ENCODE measurements at places on chromosomes 6 and 20. TPM values are rescaled to one million over a fixed set of nuclear protein-coding genes. Genes with fewer than 3 reads are reported as not detected.

DNA sequence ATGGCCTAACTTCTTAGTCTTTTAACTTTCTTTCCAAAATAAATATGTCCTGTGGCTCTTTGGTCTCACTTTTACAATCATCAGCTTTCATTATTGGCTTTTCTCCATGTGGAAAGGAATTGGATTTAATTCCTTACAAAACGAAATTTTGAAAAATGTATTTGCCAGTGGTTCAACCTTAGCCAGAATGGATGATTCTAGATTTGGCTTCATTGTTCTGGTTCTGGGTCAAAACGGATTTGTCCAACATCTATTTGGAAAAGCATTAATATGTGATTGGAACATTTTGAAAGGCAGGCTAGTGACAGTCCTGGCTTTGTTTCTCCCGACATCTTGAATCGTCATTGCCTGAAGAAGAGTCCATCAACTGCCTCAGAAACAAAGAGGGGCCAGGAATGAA lies 59.2 kb downstream of the TENT5A start:
- no peaks in the 10 kb centered on the region for H3K36me3 ChIP-seq
- H3K27ac ChIP-seq, result no peak overlapping the region
- H3K4me1 ChIP-seq, result peaks cover 22% of the 10 kb centered on the region
- no peak for DNase-seq
- no peak overlapping the region for H3K4me3 ChIP-seq
- H3K27me3 ChIP-seq, result no peaks in the 10 kb centered on the region

The TFEB gene
- 8.6 TPM for total RNA-seq

- peaks cover 17% of the 10 kb centered on the region for H3K4me1 ChIP-seq
- peak; percentile 33 for DNase-seq
- H3K36me3 ChIP-seq, result no peaks in the 10 kb centered on the region
- H3K27me3 ChIP-seq, result no peaks in the 10 kb centered on the region
Measured at GRCh38 chr20:63977739-63978276, 1.6 kb downstream of the SAMD10 start.

- H3K4me3 ChIP-seq, result no peak overlapping the region
- no peak for DNase-seq
- peaks cover 27% of the 10 kb centered on the region for H3K27me3 ChIP-seq
- H3K27ac ChIP-seq, result no peak overlapping the region
- no peaks in the 10 kb centered on the region for H3K4me1 ChIP-seq
Measured at GRCh38 chr20:21836346-21836745, 130.9 kb downstream of the PAX1 start.

The SNX5 gene
- 116 TPM for total RNA-seq

DNA sequence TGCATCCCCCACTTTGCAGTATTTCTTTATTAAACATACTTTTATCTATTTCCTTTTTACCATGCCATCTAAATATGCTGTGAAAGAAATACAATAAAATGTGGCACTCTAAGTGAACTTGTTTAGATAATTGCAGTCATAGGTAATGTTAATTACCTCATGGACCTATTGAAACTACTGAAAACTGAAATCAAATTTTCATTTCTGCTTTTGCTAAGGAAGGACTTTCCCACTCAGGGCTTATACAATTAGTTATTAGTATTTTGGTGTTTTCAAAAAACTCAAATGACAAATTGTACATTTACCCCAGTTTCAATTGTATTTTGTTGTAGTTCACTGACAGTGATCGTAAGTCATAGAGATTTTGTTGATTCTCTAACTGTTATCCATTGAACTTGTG lies 88.4 kb downstream of the ID4 start:
- H3K27me3 ChIP-seq, result peaks cover 10% of the 10 kb centered on the region
- H3K4me1 ChIP-seq, result no peaks in the 10 kb centered on the region
- DNase-seq, result no peak
- no peaks in the 10 kb centered on the region for H3K36me3 ChIP-seq

- H3K27me3 ChIP-seq, result no peaks in the 10 kb centered on the region
- peak; percentile 39 for DNase-seq
- peaks cover 21% of the 10 kb centered on the region for H3K4me1 ChIP-seq
- H3K27ac ChIP-seq, result no peak overlapping the region
- H3K36me3 ChIP-seq, result peaks cover 9% of the 10 kb centered on the region
- H3K4me3 ChIP-seq, result no peak overlapping the region
Measured at GRCh38 chr6:32114796-32115195, 5.7 kb upstream of the TNXB start.

The PNLDC1 gene
- 0.20 TPM for total RNA-seq

DNA sequence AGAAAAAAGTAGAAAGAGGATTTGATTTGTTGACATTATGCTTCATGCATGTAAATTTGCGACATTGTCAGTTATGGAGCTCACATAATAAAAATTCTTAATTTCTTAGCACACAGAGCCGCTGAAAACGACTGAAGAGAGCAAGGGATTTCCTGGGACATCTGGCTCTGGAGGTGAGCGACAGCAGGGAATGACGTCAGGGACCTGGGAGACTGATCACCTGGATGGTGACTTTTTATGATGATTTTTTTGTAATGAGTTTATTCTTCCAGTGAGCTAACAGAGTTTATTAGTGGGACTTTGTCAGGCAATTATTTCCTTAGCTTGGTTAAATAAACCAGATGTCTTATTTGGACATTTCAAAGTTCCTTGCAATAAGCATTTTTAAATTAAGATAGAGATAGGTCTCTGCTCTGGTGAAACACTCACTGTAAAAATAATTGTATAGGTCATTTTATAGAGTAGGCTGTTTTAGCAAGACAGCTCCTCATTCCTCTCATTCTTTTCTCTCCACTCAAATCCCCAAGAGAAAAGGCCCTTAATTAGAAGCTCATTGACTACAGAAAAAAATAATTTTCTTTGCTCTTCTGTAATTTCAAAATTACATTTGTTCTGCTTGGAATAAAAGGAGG lies 19.4 kb downstream of the TMEM200A start:
- no peaks in the 10 kb centered on the region for H3K27me3 ChIP-seq
- H3K4me3 ChIP-seq, result no peak overlapping the region
- no peak for DNase-seq
- H3K4me1 ChIP-seq, result no peaks in the 10 kb centered on the region
- no peak overlapping the region for H3K27ac ChIP-seq

DNA sequence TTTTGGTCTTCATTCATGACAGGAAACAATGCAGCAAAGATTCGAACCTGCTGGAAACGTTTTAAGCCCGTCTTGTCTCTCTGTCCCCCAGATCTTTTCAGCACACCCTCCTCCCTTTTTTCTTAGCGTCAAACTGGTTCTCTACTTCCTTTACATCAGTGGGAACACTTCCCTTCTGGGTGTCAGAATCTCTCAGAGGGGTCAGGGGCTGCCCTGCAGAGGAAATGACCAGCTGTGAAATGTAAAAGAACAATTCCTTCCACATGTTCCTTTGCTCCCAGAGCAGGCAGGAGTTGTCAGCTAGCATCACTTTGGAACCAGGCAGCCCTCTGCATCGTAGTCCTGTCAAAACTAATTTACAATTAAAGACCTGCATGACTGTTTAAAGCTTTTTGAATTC lies 619.0 kb downstream of the TFAP2A start:
- H3K36me3 ChIP-seq, result no peaks in the 10 kb centered on the region
- DNase-seq, result no peak
- no peak overlapping the region for H3K27ac ChIP-seq
- no peak overlapping the region for H3K4me3 ChIP-seq

GRCh38 chr6:155883741-155884140 lies 428.1 kb upstream of the NOX3 start:
- H3K4me3 ChIP-seq, result no peak overlapping the region
- no peak for DNase-seq
- no peaks in the 10 kb centered on the region for H3K36me3 ChIP-seq
- peaks cover 20% of the 10 kb centered on the region for H3K4me1 ChIP-seq

The PBOV1 gene
- not detected for total RNA-seq

- H3K27ac ChIP-seq, result no peak within 1 kb of the TSS
- no peaks in the 10 kb centered on the region for H3K4me1 ChIP-seq
- H3K4me3 ChIP-seq, result no peak within 1 kb of the TSS
- peaks cover 33% of the 10 kb centered on the region for H3K27me3 ChIP-seq
- no peak for DNase-seq
Measured at GRCh38 chr6:109978174-109979032, at the start of gene GPR6. GPR6 (plus strand) TSS chr6:109978311; CDS start chr6:109979113, 802 bp downstream.

DNA sequence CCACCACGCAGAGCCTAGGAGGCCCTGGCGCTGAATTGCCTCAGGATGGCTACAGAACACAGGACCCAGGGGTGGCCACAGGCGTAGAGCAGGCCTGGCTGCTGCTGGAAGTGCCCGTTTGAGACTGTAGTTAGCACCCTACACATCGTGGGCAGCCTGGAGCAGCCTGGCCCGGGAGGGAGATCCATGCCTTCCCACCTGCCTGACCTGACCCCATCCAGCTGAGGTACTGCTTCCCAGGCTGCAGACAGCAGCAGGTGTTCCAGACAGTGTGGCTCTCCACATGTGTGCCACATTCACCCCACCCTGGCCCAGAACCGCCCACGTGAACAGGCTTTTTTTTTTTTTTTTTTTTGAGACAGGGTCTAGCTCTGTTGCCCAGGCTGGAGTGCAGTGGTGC lies 20.9 kb upstream of the MAP1LC3A start:
- no peaks in the 10 kb centered on the region for H3K4me1 ChIP-seq
- H3K4me3 ChIP-seq, result no peak overlapping the region
- no peak for DNase-seq
- peaks cover 18% of the 10 kb centered on the region for H3K36me3 ChIP-seq

- no peaks in the 10 kb centered on the region for H3K36me3 ChIP-seq
- peak; percentile 87 for DNase-seq
- no peak overlapping the region for H3K4me3 ChIP-seq
- H3K4me1 ChIP-seq, result peaks cover 32% of the 10 kb centered on the region
- H3K27ac ChIP-seq, result peak overlapping the region; percentile 66
- no peaks in the 10 kb centered on the region for H3K27me3 ChIP-seq
Measured at GRCh38 chr20:23629017-23629541, 8.7 kb downstream of the CST3 start.

Data from PC-9 (cell line).